AG08395 (cell line): ENCODE measurements at places on chromosomes 11 and 22.

DNA sequence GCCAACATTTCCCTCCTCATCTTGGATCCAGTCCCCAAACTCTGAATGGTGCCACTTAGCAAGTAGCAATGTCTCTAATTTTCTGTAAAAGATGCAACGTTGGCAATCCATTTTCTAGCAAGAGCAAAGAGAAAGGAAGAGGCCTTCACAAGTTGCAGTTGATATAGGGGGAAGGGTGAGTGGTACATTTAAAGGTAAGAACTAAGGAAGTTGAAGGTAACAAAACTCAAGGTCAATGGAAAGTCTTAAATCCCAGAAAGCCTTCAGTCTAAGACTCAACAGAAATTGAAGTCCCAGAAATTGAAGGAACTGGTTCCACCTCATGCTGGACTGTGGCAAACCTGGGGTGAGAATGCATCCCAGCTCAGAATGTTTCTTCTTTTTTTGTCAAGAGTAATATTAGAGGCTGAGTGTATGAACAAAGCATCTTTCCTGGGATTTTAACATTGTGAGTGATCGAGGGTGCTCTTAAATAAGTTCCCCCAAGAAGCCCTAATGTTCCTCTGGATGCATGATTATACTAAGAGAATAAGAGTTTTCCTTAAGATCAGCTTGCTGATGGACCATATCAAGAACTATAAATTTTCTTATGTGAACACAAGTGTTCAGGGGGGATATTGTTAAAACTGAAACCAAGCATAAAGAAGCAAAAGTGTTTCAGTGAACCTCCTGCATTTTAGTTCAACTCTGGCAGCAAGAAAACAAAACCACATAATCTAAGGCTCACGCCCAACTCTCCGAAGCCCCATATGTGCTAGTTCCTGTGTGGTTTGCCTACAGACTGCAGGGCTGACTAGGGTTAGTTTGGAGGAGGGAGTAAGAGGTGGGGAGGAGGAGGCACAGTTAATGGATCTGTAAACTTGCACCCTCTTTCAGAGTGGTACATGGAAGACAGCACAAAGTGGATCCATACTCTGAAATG lies at the start of gene GRAP2:
TSS of gene GRAP2 (plus strand) at position 779 of the 922 bp plus-strand sequence. CDS start 46,023 bp downstream, outside the sequence.
- no peak for DNase-seq

- no peak for DNase-seq
These were observed 17.5 kb upstream of the CDKN1C start for GRCh38 chr11:2902784-2903671.

GRCh38 chr11:63888170-63889086 lies 28.5 kb downstream of the RCOR2 start:
- peak; percentile 66 for DNase-seq

DNA sequence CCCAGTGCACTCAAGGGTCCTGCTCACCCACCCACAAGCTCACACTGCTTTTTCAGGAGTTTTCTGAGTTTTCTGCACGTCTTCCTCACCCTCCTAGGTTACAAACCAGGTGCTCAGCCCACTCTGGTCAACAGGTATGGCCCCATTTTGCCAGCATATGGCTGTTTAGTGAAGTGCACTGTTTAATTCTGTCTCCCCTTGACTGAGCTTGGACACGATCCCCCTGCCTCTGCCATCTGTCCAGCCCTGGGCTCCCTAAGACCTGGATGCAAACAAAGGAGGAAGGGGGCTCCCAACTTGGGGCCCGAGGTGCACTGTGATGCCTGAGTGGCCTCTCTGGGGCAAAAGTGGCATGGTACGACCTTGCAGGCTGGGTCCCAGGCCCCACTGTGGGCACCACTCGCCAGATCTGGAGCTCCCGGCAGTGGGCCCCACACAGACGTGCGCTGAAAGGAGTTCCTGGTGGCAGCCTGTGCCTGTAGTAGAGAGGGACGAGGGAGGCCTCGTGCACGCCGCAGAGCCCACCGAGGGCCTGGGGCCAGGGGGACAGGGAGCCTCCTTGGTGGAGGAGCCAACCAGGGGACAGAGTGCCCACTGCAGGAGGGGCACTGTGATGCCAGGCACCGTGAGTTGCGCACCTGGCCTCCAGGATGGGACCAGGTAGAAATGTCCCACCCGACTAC lies 37.3 kb upstream of the COMT start:
- no peak for DNase-seq

- peak; percentile 19 for DNase-seq
These were observed at the start of gene TMEM151A for GRCh38 chr11:66291706-66292542. Gene TMEM151A, plus strand, starts transcription at chr11:66291894. Its CDS starts 120 bp downstream, at chr11:66292014.

GRCh38 chr11:128660947-128661346 lies 32.9 kb upstream of the FLI1 start:
- DNase-seq: no peak

DNA sequence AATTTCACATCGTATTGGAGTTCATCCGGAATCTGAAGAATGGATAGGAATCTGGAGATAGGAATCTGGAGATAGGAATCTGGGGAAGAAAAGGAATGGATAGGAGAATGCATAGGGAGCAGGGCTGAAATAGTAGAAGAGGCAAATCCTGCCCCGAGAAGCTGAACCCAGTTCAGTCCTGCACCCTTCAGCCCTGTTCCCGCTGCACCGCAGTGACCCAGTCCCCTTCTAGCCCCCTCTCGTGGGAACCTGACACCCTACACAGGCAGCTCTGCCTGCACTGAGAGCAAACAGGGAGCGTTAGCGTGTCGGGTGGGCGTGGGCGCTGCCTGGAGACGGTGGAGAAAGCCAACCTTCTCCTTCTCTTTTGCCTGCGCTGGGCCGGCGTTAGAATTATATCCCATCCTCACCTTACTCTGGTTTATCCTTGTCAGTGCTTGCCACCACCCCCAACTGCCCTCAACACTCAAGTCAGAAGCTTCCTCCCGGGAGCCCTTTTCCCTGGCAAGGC lies 1.0 kb upstream of the CCKBR start:
- no peak for DNase-seq

DNA sequence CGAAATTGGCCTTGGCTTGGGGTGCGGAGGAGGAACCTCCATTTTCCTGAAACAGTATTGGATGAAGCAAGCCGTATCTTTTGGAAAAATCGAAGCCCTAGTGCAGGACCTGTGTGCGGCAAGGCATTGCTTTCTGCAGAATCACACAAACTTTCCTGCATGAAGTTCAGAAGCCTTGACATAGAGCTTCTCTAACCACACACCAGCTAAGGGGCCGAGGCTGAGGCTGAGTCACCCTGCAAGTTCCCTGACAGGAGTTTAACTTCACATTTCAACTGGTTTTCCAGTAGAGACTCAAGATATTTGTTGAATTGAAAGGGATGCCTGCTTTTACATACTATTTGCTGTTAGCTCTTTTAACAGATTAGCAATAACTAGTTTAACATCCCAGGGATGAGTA lies 67.8 kb downstream of the TCF20 start:
- peak; percentile 24 for DNase-seq

GRCh38 chr11:1832920-1833295 lies 1.9 kb upstream of the SYT8 start:
- DNase-seq: no peak

- DNase-seq: no peak
These were observed 225.8 kb upstream of the NCAM1 start for GRCh38 chr11:112735470-112735869.

GRCh38 chr11:82686211-82686610 lies 47.5 kb downstream of the FAM181B start:
- no peak for DNase-seq

- DNase-seq: peak; percentile 48
These were observed 352 bp downstream of the C22orf23 start for GRCh38 chr22:37953062-37953436.

DNA sequence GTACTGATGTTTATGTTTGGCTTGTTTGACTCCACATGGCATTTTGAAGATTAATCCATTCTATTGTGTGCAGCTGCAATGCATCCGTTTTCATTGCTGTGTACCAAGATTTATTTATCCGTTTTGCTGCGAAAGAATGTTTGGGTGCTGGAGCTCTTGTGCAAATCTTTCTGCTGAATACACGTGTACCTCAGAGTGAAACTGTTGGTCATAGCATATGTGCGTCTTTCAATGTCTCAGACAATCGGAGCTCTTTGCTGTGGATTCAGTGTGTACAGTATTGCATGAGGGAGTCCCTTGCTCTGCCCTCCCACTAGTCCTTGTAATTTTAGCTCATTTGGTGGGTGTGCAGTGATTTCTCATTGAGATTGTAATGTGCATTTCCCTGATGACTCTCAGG lies 545.4 kb downstream of the TBC1D22A start:
- DNase-seq: no peak

DNA sequence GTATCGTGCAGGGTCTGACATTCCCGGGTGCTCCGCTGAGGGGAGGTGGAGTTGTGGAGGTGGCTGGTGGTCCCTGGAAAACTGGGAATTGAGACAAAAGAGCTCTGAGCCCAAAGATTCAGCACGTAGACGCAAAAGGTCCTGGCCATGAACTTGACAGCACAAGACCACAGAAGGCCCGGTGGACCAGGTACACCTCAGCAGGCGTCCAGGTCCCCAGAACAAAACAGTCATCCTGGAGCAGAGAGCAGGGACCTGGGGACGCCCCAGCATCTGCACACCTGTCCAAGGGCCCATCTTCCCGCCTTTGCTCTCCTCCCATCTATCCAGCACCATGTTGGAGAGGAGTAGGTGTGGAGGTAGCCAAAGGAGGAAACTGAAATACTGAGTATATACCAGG lies 13.8 kb upstream of the MB start:
- no peak for DNase-seq

- DNase-seq: no peak
These were observed at the start of gene GAL3ST1 for GRCh38 chr22:30574095-30574981. Gene GAL3ST1, minus strand, starts transcription at chr22:30574665. Its CDS starts 17,273 bp downstream, at chr22:30557392.

GRCh38 chr22:32539631-32540421 lies 65.2 kb downstream of the FBXO7 start:
- no peak for DNase-seq

DNA sequence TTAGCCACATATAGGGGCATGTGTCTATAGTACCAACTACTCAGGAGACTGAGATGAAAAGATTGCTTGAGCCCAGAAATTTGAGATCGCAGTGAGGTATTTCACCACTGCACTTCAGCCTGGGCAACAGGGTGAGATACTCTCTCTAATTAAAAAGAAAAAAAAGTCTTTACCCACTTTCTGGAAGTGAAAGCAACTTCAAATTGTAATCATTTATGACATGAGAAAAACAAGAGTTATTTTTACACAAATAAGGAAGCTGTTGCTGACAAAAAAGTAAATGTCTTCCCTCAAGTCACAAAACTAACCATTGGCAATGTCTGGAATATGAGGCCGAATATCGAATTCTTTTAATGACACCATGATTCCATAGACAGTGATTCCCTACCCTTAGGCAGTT lies 71.4 kb downstream of the GLYATL1 start:
- no peak for DNase-seq

- DNase-seq: peak; percentile 38
These were observed 104.4 kb upstream of the PARVA start for GRCh38 chr11:12272821-12273617.

GRCh38 chr11:126893796-126894195 lies 106.8 kb downstream of the KIRREL3 start:
- DNase-seq: no peak

DNA sequence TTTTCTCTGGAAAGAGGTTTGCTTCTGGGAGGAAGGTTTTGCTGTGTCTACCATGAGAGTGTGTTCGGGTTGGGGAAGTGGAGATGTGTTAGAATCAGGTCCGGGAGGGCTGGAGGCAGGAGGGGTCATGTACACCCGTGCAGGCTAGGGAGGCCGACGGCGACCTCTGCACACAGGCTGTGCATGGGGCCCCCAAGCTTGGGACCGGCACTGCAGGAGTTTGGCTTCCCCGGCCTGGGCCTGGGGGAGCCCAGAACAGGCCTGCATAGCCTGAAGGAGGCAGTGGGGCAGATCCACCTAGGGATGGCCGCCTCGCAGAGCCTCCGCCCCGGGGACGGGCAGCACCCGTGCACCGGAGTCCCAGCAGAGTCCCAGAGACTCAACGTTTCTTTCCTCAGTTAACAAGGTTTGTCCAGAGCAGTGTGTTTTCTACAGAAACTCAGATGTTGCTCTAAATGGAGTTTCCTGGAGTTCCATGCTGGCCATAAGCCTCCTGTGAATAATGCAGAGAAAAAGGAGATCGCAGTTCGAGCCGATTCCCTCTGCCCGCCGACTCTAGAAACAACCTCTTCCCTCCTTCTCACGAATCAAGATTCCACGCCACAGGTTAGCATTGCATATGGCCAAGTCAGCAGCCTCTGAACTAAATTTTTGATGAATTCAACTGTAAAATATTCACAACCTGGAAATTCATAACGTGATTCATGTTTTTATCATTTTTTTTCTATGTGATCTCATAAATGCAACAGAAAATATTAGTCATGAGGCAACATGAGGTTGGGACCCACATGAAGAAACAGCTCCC lies 427.3 kb downstream of the BRD1 start:
- no peak for DNase-seq

DNA sequence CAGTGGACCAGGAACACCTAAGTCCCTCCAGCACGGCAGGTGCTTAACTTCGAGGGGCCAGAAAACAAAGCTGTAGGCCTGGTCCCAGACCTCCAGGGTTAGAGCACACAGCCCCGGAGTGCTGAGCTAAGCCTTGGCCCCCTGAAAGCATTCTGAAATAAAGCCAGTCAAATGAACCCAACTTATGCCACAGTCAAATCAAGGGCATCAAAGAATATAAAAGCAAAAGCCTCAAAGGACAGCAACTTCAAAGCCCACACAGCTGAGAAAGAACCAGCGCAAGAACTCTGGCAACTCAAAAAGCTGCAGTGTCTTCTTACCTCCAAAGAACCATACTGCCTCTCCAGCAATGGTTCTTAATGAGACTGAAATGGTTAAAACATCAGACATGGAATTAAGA lies 39.1 kb downstream of the TMEM123 start:
- no peak for DNase-seq

GRCh38 chr11:67983951-67984350 lies 19.9 kb downstream of the UNC93B1 start:
- DNase-seq: no peak
